ENCODE measurements at places on chromosomes 2 and 18. TPM values are rescaled to one million over a fixed set of nuclear protein-coding genes. Genes with fewer than 3 reads are reported as not detected.

LONRF2 gene
- under 0.01 TPM for total RNA-seq

CTAGE1 gene
- total RNA-seq = not detected

LAMA1 gene
- total RNA-seq = 1.5 TPM

CDK5R2 gene
- not detected for total RNA-seq

CTNNA2 gene
- not detected for total RNA-seq

CYP20A1 gene
- 31.3 TPM for total RNA-seq

TCF23 gene
- not detected for total RNA-seq

PAX3 gene
- total RNA-seq = not detected

LRATD1 gene
- total RNA-seq = not detected

CBLN2 gene
- not detected for total RNA-seq

ARHGAP28 gene
- 5.0 TPM for total RNA-seq

MC5R gene
- total RNA-seq = not detected

GPR45 gene
- total RNA-seq = not detected

INHBB gene
- total RNA-seq = not detected

VWA3B gene
- 0.16 TPM for total RNA-seq

SKA1 gene
- total RNA-seq = 0.95 TPM

AMER3 gene
- under 0.01 TPM for total RNA-seq

RGPD6 gene
- total RNA-seq = 12.3 TPM

PTGR3 gene
- total RNA-seq = 6.5 TPM

LYPD6B gene
- 0.32 TPM for total RNA-seq

ALLC gene
- not detected for total RNA-seq

GEN1 gene
- total RNA-seq = 3.3 TPM

CHRNG gene
- total RNA-seq = not detected

NRP2 gene
- 41.9 TPM for total RNA-seq

OXER1 gene
- under 0.01 TPM for total RNA-seq

ATP6V1B1 gene
- total RNA-seq = 0.79 TPM

SNORC gene
- 0.79 TPM for total RNA-seq

ZNF892 gene
- total RNA-seq = 4.4 TPM

TUBA3D gene
- not detected for total RNA-seq

LIPG gene
- total RNA-seq = 0.17 TPM

TMEM87B gene
- 18.4 TPM for total RNA-seq

MEP1B gene
- total RNA-seq = not detected

HK2 gene
- total RNA-seq = 20.6 TPM

RGPD4 gene
- total RNA-seq = not detected

TMEFF2 gene
- 2.2 TPM for total RNA-seq

FMNL2 gene
- total RNA-seq = 31.8 TPM

FLACC1 gene
- 0.43 TPM for total RNA-seq

SLC4A3 gene
- 2.0 TPM for total RNA-seq

NEURL3 gene
- total RNA-seq = 0.16 TPM

POTEC gene
- total RNA-seq = not detected

TACR1 gene
- total RNA-seq = 0.16 TPM

GPR148 gene
- not detected for total RNA-seq

SCN1A gene
- 0.09 TPM for total RNA-seq

MOGAT1 gene
- total RNA-seq = not detected

KCTD1 gene
- total RNA-seq = 7.2 TPM

SPR gene
- 27.9 TPM for total RNA-seq

IL1F10 gene
- total RNA-seq = not detected

G6PC2 gene
- not detected for total RNA-seq

RGPD3 gene
- under 0.01 TPM for total RNA-seq

CELF4 gene
- total RNA-seq = not detected

LRP2 gene
- total RNA-seq = not detected

KCNIP3 gene
- total RNA-seq = 1.6 TPM

PTPRN gene
- total RNA-seq = 7.2 TPM

DNAJC5G gene
- total RNA-seq = not detected

SULT1C2 gene
- under 0.01 TPM for total RNA-seq

Data from bronchial smooth muscle cell (primary cell).